ENCODE measurements at places on chromosomes 2 and 18.

DNA sequence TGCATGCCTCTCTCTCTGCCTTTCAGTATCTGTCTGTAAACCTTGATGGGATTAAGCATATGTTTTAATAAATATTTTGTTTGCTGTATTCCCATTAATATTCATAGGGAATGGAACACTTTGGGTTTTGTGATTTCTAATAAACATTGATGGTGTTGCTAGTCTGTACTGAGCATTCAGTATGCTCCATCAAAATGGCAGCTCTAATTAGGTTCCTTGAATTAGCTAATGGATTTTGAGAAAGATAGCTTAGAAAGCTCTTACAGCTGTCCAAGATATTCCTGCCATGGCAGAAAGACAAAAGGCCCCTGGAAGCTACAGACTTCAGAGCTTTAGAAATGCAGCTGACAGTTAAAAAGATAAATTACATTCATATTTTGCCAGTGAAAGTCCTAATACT, 199.2 kb upstream of the NRP2 start:
- no peak for DNase-seq

- no peak for DNase-seq
These were observed 23.0 kb downstream of the LYPD6 start for GRCh38 chr2:149353421-149353820.

DNA sequence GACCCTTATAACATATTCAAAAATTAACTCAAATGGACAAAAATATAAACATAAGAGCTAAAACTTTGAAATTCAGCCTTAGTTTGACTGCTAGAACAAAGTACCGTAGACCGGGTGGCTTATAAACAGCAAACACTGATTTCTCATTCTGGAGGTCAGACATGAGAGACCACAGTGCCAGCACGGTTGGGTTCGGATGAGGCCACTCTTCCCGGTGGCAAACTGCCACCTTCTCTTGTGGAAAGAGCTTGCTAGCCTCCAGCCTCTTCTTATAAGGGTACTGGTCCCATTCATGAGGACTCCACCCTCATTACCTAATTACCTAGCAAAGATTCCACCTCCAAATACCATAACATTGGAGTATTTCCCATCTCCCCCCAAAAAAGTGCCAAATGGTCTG, 91.3 kb downstream of the FAM210A start:
- no peak for DNase-seq

- DNase-seq, result no peak
These were observed 205.2 kb upstream of the CHAC2 start for GRCh38 chr2:53562407-53562806.

- DNase-seq, result no peak
These were observed 40.9 kb upstream of the ATP6V1B1 start for GRCh38 chr2:70894765-70895164.

DNA sequence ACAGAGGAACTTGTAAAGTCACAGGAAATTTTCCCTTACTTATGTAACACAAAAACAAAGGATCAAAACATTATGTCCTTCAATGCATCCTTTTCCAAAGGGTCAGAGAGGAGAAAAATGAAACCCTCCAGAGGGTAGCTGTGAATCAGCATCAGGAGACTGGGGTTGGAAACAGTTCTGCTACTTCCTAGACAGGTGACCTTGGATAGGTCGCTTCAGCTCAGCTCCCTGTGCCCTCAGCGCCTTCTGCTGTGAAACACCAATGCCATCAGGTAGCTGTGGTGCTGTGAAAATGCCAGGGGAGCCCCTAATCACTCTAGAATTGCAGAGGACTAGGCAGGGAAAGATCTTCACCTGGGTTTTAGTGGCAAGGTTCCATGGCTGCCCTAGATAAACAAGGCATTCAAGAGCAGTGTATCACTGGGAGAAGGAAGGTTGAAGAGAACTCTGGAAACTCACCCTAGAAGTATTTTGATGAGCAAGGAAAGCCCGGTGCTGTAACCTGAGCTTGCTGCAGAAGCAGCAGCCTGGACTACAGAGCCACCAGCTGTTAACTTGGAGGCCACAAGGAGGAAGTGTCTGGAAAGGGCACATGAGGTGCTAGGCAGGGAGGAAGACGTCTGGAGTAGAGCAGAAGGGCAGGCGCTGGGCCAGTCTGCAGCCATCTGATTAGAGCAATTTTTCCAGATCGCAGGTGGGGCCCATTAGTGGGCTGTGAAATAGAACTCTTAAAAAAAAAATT, 100.7 kb upstream of the MCFD2 start:
- no peak for DNase-seq

DNA sequence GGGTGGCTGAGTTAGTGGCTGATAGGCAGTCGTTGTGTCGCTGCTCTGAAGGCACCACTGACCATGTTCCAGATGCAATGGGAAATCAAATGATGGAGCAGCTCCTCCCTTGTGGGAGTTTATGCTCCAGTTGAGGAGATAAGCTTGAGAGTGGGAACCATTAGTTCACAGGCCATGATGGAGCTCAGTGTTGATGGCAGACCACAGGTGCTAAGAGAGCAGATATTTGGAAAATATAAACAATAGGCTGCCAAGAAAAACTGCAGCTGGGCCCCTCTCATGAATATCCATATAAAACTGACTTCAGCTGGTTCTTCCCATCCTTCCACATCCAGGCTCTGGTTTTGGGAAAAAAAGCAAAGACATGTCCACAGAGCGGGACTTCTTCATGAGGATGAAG, 63.1 kb downstream of the EPAS1 start:
- DNase-seq, result no peak

DNA sequence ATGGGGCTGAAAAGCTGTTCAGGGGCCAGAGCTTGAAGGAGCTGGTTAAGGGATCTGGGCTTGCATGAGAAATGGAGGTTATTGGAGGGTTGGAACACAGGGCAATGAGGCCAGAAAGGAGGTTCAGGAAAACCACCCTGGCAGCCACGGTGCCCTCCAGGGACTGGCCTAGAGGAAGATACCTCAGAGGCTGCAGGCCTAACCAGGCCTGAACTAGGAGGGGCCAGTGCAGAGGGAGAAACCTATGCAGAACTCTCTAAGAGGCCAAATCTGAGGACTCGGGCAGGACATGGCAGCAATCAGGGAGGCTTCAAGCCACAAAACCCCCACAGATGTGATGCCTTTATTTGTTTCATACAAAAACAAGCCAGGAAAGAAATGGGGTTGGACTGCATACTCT, 66.8 kb downstream of the BIN1 start:
- DNase-seq, result no peak

GRCh38 chr2:236177604-236177966, 9.4 kb upstream of the GBX2 start:
- DNase-seq, result peak; percentile 80

- DNase-seq, result no peak
These were observed 36.1 kb downstream of the ASXL2 start for GRCh38 chr2:25842155-25842554.

DNA sequence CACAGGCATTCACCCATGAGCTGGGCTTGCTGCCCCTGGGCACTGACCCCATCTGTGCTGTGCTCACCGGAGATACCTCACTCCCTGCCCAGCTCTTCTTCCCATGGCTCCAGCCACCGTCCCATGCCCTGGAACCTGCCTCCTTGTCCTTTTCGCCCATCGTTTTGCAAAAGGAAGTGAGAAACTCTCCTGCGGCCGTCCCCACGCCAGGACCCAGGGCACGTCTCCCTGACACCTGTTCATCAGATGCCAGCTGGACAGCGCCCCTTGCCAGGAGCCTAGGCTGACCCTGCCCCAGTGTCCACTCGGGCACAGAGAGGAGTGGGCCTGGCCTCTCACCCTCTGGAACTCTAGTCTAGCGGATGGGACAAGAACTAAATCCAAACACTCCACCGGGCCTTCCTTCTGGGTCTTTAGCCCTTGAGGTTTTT, 238.6 kb downstream of the SEPTIN10 start:
- no peak for DNase-seq

DNA sequence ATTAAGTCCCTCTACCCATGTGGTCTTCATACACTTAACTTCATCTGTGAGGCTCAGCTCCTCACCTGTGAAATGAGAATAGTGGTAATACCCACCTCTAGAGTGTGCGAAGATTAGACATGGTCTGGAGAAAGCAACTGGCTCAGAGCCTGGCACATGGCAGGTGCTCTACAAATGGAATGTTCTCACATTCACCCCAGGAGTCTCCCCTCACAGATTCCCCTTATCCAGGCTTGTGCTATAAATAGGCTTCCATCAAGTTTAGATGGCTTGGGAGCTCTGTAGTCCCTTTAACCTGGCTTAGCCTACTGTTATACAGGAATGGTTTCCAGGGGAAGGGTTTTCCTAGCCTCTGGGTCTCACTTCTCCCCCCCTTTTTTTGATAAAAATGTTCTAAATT, 455.9 kb downstream of the RNF144A start:
- DNase-seq, result no peak

DNA sequence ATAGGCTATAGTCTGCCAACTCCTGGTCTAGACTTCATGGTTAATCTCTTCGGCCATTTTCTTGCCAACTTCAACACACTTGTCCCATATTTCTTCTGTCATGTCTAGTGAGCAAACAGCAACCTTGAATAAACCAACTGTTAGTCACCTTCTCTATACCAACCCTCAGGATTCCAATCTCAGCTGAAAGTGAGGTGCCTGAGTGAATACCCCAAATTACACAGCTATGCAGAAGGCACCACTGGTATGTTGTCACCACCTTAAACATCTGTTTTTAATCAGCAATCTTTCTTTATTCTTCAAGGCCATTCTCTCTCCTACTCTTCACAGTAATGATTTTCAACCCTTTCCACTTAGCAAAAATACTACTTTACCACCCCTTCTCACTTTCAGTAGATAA, 39.3 kb downstream of the THOC1 start:
- DNase-seq, result no peak

DNA sequence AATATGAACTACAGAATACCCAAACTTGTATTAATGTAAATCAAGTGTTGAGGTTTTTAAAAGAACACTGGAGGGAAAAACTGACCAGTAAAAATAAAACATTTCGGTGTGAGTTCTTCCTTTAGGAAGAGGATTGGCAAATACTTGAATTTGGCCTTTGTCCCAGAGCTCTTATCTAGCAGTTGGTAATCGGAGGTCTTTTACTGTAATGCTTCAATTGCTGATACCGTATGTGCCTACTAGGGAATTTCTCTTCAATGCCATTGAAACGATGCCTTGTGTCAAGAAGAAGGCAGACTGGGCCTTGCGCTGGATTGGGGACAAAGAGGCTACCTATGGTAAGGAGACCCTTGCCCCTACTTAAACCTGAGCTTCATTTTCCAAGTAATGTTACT, 4.1 kb downstream of the RRM2 start:
- no peak for DNase-seq

- no peak for DNase-seq
These were observed 1.2 kb downstream of the SATB2 start for GRCh38 chr2:199456383-199457146.

- no peak for DNase-seq
These were observed 61.4 kb upstream of the TFCP2L1 start for GRCh38 chr2:121346407-121346806.

- no peak for DNase-seq
These were observed 81.6 kb downstream of the SLC5A7 start for GRCh38 chr2:108067820-108068405.

DNA sequence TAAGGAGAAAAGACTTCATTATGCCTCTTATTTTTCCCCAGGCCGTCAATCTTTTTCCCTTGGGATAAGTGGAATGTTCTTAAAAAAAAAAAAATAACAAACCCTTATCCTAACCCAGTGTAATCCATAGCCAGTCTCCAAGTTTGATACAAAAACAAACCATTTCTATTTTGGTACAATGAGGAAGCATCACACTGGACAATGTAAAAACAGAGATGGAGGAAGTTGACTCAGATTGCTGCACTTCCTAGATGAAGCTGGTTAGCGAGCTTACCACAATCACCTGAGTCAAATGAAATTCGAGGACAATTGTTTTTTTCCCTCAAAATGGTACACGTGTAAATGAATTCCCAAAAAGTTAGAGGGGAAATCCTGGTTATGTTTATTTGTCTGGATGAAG, 259.7 kb downstream of the TCF4 start:
- DNase-seq, result no peak
